T-helper 1 cell (primary cell): ENCODE measurements at places on chromosomes 13 and 19.

GRCh38 chr19:4441994-4442818 is 15.4 kb downstream of the UBXN6 start:
- DNase-seq: no peak

- peak; percentile 34 for DNase-seq
Observed at GRCh38 chr19:41426952-41427646, at the start of gene B3GNT8. TSS of gene B3GNT8 (minus strand) at chr19:41427374. CDS start at chr19:41426778, 596 bp downstream.

GRCh38 chr13:40148742-40149141 is 493.3 kb downstream of the COG6 start:
- no peak for DNase-seq

GRCh38 chr19:41904118-41904870 is 21.3 kb downstream of the ARHGEF1 start:
- DNase-seq: no peak

DNA sequence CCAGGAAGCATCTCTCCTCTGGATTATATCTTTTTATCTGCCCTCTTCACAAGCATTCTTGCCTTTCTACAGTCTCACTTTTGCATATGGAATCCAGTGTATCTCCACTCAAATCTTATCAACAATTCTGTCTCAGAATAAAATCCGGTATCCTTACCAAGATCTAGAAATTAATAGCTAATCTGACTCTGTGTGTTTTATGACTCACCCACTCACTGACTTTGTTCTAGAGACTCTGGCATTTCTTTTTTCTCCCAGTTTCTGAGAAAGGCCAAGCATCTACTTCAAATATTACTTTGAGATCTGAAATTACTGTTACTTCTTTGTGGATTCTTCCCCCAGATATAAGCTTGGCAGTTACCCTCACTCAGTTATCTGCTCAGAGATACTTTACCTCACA is 913.5 kb upstream of the ATXN8OS start:
- no peak for DNase-seq

- DNase-seq: no peak
Observed at GRCh38 chr13:31121379-31122140, 40.1 kb downstream of the HSPH1 start.

GRCh38 chr13:52868190-52868589 is 19.8 kb upstream of the PCDH8 start:
- no peak for DNase-seq

- no peak for DNase-seq
Observed at GRCh38 chr13:56659041-56659471, 481.7 kb upstream of the PRR20A start.

DNA sequence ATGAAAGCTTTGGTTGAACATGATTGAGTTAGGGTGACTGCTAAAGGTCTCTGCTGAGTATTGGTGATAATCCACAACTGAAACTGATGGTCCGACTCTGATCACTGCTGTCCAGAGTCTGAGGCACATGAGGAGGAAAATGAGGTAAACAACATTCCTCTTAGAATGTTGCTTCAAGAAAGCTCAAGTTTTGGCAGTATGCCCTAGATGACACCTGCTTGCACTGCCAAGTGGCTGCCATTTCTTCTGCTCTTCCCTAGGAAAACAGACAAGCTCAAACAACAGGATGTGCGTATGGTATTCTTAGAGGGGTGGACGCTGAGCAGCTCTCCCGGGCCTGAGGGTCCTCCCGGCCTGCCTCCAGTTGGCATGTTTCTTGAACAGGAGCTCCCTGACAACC is 15.2 kb upstream of the MTIF3 start:
- no peak for DNase-seq

DNA sequence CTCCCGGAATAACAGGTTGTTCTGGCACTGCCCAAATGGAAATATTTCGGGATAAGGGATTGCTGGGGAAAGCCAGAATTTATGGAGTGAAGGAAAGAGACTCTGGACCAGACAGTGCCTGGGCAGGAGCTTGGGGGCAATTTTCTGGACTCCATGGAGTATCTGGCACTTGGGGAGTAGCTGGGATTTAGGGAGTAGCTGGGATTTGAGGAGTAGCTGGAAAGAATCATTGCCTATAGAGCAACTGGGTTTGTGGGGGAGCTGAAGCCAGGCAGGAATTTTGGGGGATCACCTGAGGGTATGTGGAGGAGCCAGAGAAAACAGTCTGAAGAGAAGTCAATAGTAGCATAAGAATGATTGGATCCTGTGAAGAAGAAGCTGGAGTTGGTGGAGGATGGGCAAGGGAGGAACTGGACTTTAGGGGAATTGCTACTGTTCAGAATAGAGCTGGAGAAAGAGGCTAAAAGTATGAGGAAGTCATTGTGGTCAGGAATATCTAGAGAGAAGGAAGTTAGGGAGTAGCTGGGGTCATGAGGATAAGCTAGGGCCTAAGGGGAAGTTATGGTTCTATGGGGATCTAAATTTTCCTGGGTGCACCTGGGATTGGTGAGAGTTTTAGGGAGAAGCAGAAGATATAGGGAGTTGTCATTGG is 14.8 kb downstream of the FSD1 start:
- no peak for DNase-seq

GRCh38 chr19:7928741-7929701 is 3.1 kb upstream of the CTXN1 start:
- no peak for DNase-seq

- no peak for DNase-seq
Observed at GRCh38 chr19:18475762-18476331, 37.9 kb upstream of the ISYNA1 start.

GRCh38 chr13:39538816-39539790 is 63.9 kb downstream of the LHFPL6 start:
- DNase-seq: no peak

- DNase-seq: no peak
Observed at GRCh38 chr13:46478651-46479050, 74.3 kb upstream of the LRCH1 start.

DNA sequence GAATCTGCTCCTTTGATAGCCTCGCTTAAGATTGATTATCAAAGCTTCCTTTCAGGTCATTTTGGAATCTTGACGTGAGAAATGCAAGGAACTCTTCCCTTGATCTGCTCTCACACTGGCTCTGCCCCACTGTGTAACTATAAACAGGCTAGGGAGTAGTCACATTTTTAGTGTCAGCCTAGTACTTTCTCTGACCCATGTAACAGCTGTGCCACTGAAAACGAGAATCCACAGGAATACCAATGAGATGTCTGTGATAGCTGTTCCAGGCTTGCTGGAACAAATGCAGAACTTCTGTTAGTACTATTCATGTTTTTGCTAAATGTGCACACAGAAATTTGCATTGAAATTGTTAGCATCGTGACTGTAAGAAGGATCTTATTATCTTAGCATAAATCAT is 221.3 kb downstream of the MYO16 start:
- no peak for DNase-seq

DNA sequence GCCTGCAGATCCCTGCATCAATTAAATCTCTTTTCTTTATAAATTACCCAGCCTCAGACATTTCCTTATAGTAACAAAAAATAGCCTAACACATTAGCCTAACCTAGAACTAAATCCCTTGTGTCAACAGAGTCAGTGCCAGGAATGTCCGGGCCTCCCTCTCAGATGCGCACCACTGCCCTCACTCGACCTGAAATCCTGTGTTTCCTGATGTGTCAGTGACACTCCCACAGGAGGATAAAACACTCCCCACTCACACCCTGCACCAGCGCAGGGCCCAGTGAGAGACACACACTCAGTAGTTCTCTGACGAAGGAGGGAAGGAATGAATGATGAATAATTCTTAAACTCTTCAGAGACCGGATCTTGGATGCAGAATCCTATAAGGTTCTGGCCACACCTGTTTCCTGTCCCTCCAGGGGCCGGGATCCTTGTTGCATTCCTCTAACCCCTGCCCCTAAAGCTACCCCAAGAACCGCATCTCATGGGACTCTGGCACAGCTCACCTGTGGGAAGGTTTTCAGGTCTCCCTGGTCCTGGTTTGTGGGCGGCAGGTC is 3.1 kb downstream of the CEACAM3 start:
- DNase-seq: no peak

DNA sequence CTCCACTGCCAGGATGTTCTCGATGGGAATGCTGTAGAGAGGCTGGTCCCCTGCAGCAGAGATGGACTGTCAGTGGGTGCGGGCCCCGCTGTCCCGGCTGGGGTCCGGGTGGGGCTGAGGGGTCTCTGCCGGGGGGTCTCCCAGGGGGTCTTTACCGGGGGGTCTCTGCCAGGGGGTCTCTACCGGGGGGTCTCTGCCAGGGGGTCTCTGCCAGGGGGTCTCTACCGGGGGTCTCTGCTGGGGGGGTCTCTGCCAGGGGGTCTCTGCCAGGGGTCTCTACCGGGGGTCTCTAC is 25.7 kb upstream of the C13orf46 start:
- DNase-seq: no peak

- no peak for DNase-seq
Observed at GRCh38 chr19:18775586-18776287, 15.4 kb downstream of the COMP start.

DNA sequence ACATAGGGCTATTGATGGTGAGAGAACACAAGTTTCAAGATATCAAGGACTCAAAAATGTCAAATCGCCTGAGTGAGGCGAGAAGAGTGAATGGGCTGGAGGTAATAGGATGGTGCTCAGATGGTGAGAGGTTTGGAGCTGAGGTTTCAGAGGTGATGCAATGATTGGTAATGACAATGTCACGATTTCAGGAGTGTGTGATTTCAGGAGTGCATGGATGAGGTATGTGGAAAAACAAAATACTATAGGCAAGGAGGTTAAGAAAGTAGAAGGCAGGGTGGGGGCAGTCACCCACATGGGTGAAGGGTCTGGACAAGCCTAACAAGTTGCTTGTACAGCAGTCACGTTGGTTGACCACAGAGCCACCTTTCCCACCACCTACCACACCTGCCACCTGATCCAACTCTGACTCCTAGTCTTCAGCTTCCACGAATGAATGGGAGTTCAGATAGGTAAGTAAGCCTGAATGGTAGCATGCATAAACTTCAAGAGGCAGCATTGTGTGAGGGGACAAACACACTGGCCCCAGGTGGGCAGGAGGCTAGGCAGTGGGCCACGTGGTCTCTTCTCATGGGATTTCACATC is 71.5 kb downstream of the RUBCNL start:
- DNase-seq: no peak

DNA sequence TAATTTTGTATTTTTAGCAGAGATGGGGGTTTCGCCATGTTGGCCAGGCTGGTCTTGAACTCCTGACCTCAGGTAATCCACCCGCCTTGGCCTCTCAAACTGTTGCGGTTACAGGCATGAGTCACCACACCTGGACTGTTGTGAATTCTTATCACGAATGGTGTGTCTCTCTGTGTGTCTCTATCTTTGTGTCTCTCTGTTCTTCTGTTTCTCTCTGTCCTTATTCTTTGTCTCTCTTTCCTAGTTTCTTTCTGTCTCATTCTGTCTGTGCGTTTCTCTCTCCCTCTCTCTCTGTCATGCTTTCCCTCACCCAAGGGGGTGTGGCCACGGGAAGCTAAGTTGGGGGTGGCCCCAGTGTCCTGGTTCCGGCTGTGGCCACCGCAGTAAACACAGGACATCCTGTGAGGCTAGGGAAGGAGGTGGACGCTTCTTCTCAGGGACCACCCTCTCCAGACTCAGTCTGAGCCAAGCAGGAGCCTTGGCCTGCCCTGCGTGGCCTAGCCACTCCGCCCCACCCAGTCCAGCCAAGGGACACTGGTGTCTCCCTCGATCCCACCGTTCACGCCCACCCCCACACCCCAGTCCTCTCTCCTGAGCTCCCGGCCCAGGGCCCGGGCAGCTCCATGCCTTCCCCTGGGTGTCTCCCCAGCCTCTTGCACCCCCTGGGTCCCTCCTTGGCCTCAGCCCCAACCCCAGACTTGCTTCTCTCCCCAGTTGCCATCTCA is 3.9 kb upstream of the PRX start:
- peak; percentile 40 for DNase-seq

DNA sequence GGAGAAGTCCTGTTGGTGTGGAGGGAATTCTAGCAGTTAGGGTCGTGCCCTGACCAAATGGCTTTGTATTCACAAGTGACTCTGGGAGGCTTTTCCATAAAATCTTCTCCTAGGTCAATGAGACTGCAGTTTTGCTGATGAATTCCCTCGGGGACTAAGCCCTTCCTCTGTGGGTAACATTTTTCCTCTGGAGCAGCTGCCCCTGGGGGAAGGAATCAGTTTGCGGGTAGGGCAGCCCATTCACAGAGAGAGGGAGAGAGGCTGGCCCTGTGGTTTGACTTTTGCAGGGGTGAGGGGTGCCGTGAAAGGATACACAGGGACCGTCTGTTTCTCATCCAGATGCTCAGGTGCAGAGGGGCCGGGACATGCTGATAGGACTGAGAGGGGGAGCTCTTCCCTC is 67.3 kb downstream of the ERICH6B start:
- DNase-seq: no peak

DNA sequence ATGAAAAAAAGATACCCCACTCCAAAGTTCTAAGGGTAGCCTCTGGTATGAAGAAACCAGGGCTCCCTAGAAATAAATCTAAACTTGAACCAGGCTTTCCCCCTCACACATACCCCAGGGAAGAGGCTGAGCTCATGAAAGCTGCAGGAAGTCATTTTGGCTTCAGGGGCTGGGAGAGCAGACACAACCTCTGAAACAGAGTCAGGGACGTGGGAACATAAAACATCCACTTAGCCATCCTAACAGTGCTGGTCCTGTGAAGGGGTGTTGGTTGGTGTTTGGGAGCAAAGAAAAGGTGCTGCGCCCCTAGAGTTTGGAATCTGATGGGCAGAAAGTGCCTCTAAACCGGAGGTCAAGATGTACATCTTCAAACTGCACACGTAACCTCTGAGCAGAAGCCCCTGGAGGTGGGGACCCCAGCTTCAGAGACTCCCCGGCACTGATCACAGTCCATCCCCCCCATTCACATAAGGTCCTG is 15.8 kb downstream of the RAB3D start:
- DNase-seq: no peak

GRCh38 chr19:18322318-18322758 is 538 bp downstream of the LSM4 start:
- no peak for DNase-seq

DNA sequence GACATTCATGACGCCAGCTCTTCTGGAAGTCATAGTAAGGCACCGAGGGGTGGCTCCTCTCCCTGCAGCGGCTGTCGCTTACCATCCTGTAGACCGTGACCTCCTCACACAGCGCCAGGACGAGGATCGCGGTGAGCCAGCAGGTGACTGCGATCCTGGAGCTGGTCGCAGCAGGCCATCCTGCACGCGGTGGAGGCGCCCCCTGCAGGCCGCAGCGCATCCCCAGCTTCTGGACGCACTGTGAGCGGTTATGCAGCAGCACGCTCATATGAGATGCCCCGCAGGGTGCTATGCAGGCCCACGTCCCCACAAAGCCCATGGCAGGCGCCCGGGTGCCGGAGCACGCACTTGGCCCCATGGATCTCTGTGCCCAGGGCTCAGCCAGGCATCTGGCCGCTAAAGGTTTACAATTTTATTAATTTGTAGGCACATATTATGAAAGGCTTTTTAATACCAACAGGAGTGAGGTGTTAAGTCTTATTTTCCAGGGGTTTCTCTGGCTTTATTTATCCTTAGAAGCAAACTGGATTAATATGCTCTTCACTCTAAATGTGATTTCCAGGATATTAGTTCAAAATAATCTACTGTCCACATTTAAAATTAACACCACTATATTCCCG is 35.6 kb upstream of the PSPC1 start:
- peak; percentile 13 for DNase-seq
